GM10248 (cell line): ENCODE measurements at places on chromosomes 1 and 21.
A peak's percentile ranks its signal among the peaks of the same experiment; 100 is the strongest.

GRCh38 chr1:61953076-61953789, 211.0 kb downstream of the PATJ start:
- DNase-seq, result no peak

DNA sequence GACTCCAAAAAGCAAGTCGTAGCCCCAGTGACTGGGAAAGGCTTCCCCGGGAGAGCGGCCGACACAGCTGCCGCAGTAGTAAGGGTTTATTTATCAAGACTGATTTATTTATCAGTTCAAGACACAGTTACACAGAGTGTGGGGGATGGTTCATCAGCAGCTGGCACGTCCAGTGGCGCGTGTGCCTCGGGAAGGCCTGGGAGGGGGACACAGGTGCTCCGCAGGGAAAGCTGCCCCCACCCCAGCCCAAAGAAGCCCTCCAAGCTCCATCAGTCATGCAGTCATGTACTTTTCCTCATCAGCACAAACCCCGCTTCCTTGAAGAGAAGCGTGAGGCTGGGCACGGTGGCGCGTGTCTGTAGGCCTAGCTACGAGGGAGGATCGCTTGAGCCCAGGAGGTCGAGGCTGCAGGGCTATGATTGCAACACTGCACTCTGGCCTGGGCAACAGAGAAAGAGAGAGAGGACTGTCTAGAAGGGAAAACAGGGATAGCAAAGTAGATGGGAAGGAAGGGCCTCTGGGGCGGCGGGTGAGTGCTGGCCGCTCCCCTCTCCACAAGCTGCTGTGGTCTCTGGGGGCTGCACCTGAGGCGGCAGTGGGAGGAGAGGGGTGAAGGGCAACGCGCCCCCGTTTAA, 53.2 kb downstream of the PRKCZ start:
- no peak for DNase-seq

- no peak for DNase-seq
These were observed 81.8 kb upstream of the ERRFI1 start for GRCh38 chr1:8107897-8108296.

GRCh38 chr1:107135463-107135862, 5.4 kb upstream of the NTNG1 start:
- DNase-seq, result peak; percentile 22

- no peak for DNase-seq
These were observed 134.1 kb downstream of the SLC30A10 start for GRCh38 chr1:219794085-219794743.

GRCh38 chr1:1776672-1777582, 1.3 kb downstream of the NADK start:
- no peak for DNase-seq

DNA sequence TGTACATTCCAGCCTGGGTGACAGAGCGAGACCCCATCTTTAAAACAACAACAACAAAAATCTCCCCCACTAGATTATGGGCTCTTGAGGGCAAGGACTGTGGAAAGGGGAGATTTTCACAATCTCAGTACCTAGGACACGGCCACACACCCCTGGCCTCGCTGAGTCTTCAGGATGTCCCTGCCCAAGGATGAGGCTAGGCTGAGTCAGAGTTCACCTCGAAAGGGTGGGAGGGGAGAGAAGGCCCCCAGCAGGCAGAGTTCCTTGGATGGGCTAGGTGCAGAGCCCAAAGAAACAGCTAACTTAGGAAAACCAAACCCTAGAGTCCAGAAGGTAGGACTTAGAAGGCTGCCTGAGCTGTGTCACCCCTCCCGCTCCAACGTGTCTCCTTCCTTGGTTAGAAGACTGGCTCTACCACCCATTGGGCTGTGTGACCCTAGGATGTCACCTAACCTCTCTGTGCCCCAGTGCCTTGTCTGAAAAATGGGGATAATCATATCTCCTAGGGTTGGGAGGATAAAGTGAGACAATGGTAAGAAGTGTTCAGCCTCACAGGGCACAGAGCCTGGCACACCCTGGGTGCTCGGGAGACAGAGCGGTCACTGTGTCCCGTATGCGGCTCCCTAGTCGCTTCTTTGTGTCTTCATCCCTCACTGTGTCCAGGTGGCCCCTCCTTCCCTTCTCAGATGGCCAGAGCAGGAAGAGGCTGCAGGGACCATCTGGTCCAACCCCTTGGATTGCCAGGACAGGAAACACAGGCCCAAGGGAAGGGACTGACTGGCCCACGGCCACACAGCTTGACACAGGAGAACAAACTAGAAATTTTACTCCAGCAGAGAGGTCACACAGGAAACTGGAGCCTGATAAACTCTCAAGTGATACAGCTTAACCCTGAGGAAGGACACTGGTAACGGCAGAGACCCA, 11.2 kb downstream of the TRIM62 start:
- DNase-seq, result no peak

- no peak for DNase-seq
These were observed 175.4 kb downstream of the IGSF21 start for GRCh38 chr1:18282851-18283600.
